Esophagus (tissue), 2 donors: ENCODE measurements at places on chromosomes 2 and 18. TPM values are rescaled to one million over a fixed set of nuclear protein-coding genes. Genes with fewer than 3 reads are reported as not detected.

The NDC80 gene
- polyA plus RNA-seq = 7.3 TPM

The TET3 gene
- 4.5 TPM for polyA plus RNA-seq

The SP140 gene
- polyA plus RNA-seq = 0.71 TPM

The PLCD4 gene
- 5.4 TPM for polyA plus RNA-seq

The SKOR2 gene
- polyA plus RNA-seq = not detected

The KCNS3 gene
- 3.8 TPM for polyA plus RNA-seq

The C1GALT1C1L gene
- polyA plus RNA-seq = 0.45 TPM

The PSTPIP2 gene
- 6.4 TPM for polyA plus RNA-seq

The SESTD1 gene
- polyA plus RNA-seq = 7.6 TPM

The AQP12B gene
- polyA plus RNA-seq = not detected

The IL36G gene
- 6.2 TPM for polyA plus RNA-seq

The DSC1 gene
- 0.16 TPM for polyA plus RNA-seq

The PLA2R1 gene
- 3.8 TPM for polyA plus RNA-seq

The FHOD3 gene
- 11.1 TPM for polyA plus RNA-seq

The KCNF1 gene
- polyA plus RNA-seq = 0.22 TPM
